ENCODE measurements at places on chromosomes 3 and 15.

DNA sequence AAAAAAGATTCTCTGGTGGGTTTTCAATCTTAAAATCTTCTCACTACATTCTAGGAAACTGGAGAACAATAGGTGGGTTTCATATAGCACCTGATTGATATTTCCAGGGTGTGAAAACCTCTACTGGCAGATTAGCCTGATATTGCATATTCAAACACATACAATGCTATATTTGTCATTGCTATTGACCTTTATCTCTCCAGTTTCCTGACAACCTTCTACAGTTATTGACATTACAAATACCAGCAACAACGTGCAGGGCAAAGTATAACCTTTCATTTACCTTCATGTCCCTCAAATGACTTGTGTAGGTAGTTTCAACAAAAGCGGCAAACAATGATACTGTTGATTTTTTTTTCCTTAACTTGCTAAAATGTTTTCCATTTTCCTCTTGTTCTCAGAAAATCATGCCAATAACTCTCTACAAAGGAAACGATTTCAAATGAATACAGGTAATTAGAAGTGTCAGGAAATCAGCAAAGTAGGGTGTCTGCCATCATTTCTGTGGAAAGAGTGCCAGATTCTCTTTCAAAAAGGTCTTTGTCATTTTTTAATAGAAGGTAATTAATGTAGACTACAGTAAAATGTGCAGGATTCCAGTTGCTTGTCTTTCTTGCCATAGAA lies 72.6 kb upstream of the CDIN1 start:
- DNase-seq: no peak

GRCh38 chr3:161263057-161263456 lies 41.9 kb downstream of the NMD3 start:
- DNase-seq: no peak

GRCh38 chr3:153246806-153247205 lies 84.8 kb downstream of the RAP2B start:
- DNase-seq: no peak

DNA sequence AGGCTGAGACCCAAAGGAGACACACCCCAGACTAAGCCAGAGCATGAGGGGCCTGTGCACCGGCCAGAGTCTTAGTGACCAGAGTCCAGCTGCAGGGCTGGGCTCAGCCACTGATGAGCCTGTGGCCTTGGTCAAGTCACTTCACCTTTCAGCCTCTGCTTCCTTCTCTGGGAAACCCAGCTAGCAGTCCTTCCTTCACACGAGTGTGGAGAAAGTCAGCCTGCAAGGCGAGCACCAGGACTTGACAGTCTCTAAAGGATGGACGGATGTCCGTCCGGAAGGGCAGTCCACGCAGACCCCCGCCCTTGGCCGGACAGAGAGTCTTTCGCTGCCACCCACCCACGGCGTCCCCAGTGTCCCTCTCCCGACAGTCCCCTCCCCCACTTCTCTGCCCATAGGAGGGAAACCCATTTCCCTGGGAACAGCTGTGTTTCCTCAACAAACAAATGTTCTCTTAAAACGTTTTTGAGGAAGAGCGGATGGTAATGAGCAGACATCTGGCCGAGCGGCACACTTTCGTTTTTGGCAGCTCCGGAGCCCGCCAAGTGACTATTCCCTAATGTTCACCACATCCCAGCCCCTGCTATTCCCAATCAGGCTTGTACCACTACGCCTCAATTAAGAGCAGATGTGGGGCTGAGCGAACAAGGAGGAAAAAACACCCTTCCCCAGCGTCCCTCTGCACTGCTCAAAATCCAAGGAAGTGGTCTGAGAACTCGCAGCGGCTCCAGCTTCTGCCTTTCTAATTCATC lies 129.1 kb upstream of the SMAD3 start:
- DNase-seq: no peak

GRCh38 chr3:194203482-194204041 lies 67.6 kb downstream of the HES1 start:
- no peak for DNase-seq

- no peak for DNase-seq
Measured at GRCh38 chr15:99169769-99170311, 65.0 kb downstream of the SYNM start.
